ENCODE measurements at places on chromosomes 4 and X.

- no peak for DNase-seq
These were observed 17.8 kb downstream of the IDS start for GRCh38 chrX:149487292-149487691.

GRCh38 chrX:13397878-13398818, 78.3 kb upstream of the ATXN3L start:
- DNase-seq: no peak

GRCh38 chr4:134539729-134540231, 338.2 kb upstream of the PABPC4L start:
- no peak for DNase-seq

- DNase-seq: peak; percentile 15
These were observed 95.8 kb downstream of the DHX15 start for GRCh38 chr4:24488399-24489164.

DNA sequence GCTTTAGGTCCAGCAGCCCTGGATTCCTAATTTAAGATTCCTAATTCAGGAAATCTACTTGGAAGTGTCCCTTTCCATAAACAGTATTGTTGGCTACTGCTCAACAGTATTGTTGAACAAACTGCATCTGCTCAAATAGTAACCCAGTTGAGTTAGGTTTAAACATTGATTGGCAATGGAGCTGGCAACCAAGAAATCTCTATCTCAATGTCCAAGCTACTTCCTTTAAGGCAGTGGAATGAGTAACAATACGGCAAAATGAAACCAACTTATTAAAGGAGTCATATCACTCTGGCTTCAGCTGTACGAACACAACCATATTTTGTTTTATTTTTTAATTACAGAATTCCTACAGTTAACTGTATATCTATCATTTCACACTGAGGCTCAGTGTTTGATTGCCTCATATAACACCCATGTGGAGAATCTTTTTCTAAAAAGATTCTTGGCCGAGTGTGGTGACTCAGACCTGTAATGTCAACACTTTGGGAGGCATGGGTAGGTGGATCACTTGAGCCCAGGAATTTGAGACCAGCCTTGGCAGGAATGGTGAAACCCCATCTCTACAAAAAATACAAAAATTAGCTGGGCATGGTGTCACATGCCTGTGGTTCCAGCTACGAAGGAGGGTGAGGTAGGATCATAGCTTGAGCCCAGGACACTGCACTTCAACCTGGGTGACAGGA, 71.7 kb upstream of the IL13RA1 start:
- DNase-seq: no peak

Measured in stimulated activated CD4-positive, alpha-beta T cell treated with anti-CD3 and anti-CD28 coated beads, Interleukin-15, amount 100 ng/mL, for 1 hour (primary cell).